ENCODE measurements at places on chromosomes 11 and 22. TPM values are rescaled to one million over a fixed set of nuclear protein-coding genes. Genes with fewer than 3 reads are reported as not detected.

The C11orf16 gene
- total RNA-seq, result not detected

The BTG4 gene
- not detected for total RNA-seq

The WNT11 gene
- total RNA-seq, result 18.2 TPM

The KCNJ5 gene
- 7.5 TPM for total RNA-seq

GRCh38 chr22:40673017-40673416 is 6.3 kb upstream of the MCHR1 start:
- no peak for DNase-seq

DNA sequence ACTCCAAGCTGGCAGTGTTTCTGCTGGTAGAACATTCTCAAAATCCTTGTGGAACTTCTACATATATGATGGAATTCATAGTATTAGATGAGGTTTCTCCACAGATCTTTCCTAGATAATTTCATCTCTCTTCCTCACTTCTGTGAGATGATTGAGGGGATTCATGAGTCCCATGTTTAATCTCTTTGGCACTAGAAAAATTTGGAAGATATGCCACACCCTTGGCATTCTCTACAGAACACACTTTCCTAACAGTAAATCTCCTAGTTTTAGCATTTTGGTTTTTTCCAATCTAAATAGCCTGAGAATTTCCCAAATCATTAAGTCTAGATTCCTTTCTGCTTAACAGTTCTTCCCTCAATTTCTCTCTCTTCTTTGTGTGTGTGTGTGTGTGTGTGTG is 35.3 kb downstream of the MED15 start:
- DNase-seq, result no peak

- DNase-seq, result no peak
Measured at GRCh38 chr11:35373284-35373933, 45.9 kb downstream of the SLC1A2 start.

GRCh38 chr11:47714554-47715081 is 551 bp downstream of the AGBL2 start:
- peak; percentile 75 for DNase-seq

- DNase-seq, result peak; percentile 77
Measured at GRCh38 chr11:2883979-2884815, 1.4 kb downstream of the CDKN1C start.

- no peak for DNase-seq
Measured at GRCh38 chr22:36417281-36417686, 29.5 kb upstream of the MYH9 start.

DNA sequence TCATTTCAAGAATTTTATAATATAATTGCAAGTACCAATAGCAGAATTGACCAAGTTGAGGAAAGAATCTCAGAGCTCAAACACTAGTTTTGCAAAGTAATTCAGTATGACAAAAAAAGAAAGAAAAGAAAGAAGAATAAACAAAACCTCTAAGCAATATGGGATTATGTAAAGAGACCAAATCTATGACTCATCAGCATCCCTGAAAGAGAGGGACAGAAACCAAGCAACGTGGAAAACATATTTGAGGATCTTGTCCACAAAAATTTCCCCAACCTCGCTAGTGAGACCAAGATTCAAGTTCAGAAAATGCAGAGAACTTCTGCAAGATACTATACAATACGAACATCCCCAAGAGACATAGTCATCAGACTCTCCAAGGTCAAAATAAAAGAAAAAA is 203.7 kb upstream of the DDI1 start:
- no peak for DNase-seq

GRCh38 chr11:93648158-93648557 is 13.3 kb upstream of the CEP295 start:
- no peak for DNase-seq

DNA sequence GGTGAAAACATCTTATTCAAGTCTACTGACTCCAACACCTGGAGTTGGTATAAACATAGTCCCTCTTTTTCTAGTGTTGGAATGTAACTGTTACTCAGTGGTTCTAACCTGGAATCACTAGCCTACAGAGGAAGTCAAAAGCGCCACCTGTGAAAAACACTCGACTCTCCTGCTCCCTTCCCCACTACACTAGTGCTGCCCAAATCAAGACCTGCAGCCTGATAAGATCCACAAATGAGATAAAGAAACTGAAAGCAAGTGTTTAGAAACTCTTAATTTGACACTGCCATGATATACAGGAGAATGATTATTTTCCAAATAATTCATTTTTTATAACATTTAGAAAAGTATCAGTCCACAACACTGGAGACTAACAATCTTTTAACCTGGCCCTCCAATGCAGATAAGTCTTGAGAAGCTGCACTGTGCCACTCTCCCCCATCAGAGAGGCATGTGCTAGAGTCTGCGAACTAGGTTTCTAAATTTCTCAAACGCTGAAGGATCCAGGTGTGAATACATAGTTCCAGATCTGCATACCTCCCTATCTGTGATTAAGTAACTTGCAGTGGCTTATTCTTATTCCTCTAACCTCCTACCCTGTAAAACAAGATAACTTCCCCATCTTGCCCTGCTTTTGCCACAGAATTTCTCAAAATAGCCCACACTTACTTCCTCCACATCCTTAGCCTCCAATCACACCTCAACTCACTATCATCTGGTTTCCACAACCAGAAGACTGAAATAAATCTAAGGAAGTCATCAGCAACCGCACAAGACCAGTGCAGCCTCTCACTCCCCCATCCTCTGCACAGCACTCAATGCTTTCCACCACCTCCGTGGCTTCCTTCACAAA is 88.1 kb downstream of the RRAS2 start:
- no peak for DNase-seq

Measured in Right ventricle myocardium inferior (tissue), 1 donor.